ENCODE measurements at places on chromosomes 6 and 20.

DNA sequence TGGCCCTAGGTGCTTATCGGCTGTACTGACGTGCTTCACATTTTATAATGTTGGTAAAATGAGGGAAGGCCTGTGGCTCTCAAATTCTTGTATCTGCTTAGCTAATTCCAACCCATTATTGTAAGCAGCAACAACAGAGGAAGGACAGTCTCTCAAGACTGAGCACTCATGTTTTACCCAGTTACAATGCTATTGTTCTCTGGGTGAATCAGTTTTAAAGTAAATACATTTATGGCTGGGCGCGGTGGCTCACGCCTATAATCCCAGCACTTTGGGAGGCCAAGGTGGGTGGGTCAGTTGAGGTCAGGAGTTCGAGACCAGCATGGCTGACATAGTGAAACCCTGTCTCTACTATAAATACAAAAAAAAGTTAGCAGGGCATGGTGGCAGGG is 194.6 kb downstream of the PRKN start:
- DNase-seq: no peak

DNA sequence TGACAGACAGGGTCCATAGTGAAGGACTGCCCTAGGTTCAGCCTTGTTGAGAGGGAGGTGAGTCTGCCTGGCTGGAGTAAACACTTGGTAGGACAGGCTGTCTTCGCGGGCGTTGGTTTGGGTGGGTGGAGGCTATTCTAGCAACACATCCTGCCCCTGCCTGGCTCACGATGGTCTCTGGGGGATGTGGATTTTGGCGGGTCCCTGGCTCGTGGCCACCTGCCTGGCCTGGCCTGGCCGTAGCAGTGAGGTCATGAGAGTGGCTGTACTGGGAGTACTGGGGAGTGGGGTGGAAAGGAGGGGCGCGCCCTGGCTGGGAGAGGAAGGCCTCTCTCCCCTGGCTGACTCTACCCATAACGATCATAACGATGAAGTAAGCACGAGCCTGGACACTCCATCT is 30.2 kb upstream of the MRPS18A start:
- DNase-seq: no peak

GRCh38 chr6:67045076-67045475 is 1338.0 kb upstream of the EYS start:
- no peak for DNase-seq

- DNase-seq: no peak
Observed at GRCh38 chr6:127690092-127690491, 113.1 kb downstream of the C6orf58 start.

- no peak for DNase-seq
Observed at GRCh38 chr6:41331401-41332150, 3.8 kb upstream of the NCR2 start.

DNA sequence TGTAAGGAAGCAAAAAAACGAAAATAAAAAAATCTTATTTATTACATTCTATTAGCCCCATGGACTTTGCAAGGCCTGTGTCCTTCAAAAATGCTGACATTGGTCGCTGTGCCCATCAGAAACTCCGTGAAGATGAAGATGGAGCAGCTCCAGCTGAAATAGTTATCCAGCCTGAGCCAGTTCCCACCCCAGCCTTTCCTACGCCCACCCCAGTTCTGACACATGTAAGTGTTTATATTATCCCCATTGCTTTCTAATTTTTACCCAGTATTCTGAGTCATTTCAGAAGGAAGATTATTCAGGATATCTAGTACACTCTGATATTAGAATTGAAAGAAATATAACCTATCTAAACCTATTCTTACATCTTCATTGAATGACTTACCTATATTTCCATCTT is 217.7 kb downstream of the ARHGAP18 start:
- no peak for DNase-seq

GRCh38 chr6:67606906-67607828 is 1027.9 kb upstream of the ADGRB3 start:
- no peak for DNase-seq

GRCh38 chr6:133202610-133203343 is 38.4 kb upstream of the EYA4 start:
- no peak for DNase-seq

DNA sequence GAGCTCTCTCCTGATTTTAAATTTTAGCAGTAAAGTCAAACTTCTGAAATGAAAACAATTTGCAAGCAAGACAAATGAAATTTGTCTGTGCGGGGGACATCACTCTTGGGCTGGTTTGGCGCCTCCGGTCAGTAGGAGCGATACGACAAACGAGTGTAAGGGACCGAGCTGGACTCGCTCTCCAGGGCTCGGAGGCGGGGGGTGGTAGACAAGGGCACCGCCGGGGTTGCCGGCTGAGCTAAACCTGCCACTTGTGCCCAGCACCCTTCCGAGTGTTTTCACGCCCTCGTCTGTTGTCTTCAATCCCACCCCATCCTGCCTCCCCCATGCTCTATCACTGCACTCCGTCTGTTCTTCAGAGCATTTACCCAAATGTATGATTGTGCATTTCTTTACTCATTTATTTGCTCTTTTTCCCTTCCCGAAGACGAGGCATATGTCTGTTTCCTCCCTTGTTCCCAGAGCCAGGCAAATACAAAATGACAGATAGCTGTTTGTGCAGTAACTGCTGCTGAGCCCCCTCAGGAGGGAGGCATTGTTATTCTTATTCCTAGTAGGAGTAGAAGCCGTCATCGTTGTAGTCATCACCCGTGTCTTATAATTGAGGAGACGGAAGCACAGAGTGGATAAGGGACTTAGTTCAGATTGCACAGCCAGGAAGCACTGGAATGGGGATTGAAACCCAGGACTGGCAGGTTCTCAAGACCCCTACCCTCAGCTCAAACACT is 62.8 kb upstream of the APCDD1L start:
- no peak for DNase-seq

DNA sequence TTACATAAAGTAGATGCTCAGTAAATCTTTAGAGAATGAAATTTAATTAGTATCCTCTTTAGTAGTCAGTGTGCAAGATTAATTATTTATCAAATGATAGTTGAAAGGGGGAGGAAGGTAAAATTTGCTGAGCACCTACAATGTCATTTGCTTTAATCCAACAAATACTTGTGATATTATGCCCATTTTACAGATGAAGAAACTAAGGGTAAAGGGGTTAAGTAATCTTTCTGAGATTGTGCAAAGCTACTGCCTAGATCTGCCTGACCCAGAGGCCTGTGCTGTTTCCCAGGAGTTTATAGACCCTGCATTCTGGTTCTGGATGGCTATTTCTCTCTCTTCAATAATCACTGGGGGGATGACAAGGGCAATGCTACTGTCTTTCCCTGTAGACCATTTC is 58.3 kb upstream of the BACH2 start:
- no peak for DNase-seq

DNA sequence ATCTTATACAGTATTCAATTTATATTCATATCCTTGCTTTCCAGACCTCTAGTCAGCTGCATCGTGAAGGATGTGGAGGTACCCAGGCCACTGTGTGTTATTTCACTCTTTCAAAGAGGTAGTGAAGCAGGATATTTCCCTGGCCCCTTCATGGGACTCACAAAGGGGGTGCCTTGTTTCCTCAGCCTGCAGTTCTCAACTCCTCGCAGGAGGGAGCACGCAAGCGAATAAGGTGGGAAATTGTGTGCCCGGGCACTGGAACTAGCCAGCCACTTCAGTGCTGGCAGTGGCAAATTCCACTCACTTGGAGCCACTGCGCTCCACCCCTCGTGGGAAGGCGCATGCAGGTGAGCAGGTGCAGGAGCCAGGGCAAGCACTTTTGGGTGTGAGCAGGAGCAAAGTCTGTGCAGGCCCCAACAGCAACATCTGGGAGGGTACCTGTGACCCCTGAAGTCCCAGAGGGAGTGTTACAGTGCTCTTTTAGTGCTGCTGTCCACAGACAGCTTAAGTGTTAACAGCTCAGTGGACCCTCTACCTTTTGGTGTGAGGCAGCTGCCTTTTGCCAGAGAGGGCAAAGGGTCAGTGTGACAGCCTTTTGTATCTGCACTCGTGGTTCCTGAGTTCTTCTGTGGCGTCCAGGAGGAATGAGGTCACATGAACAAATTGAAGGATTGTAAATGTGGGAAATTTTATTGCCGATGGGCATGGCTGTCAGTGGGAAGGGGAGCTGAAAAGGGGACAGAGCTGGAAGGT is 49.4 kb upstream of the FAM135A start:
- DNase-seq: no peak
